ENCODE measurements at places on chromosomes 12 and 14.

GRCh38 chr14:96829791-96830190, 32.6 kb downstream of the VRK1 start:
- DNase-seq, result no peak

- DNase-seq, result no peak
Observed at GRCh38 chr12:19066475-19067001, 63.0 kb upstream of the PLEKHA5 start.

- no peak for DNase-seq
Observed at GRCh38 chr14:98140862-98141530, 1131.0 kb downstream of the BCL11B start.

DNA sequence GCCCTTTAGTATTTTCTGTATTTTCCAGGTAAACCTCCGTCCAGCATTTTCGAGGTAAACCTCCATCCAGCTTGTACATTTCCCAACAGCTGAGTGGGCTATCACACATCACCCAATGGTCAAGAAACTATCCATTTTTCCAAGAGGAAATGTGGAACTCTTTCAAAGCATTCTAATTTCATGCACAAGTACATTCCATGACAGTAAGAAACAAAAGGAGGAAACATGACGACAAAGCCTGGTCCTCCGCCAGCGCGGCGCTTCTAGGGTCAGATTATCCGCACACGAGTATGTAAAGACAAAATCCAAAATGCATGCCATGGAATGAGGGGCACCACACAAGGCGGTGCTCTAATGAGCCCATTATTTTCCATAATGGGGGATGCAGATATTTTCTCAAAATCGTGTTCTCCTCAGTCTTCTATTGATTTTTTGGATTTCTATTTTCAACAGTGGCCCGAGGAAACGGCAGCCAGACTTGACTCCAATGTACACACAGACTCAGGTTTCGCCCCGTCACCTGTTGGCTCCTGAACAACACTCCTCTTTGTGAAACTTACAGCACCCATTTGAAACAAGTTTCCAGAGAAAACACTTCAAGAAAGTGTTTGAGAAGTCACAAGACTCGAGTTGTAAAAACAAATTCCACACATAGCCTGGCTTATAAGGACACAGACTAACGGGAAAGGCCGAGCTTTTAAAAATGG, 107.4 kb downstream of the PRICKLE1 start:
- no peak for DNase-seq

DNA sequence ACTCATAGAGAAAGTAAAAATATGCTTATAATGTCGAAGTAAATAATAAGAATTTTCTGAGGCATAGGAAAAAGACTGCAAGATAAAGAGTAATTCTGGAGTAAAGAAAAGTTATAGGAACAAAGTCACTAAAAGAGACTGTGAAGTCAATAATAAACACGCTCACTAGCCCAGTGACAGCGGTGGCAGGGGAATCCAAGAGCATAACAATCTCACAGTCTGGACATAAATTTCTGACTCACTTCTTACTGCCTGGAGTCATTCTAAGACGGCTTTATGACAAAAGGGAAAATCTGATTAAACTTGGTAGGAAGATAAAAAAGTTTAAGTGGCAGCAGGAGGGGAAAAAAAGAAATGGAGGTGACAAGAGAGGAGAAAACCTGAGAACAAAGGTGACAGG, 56.4 kb upstream of the GRIP1 start:
- no peak for DNase-seq

DNA sequence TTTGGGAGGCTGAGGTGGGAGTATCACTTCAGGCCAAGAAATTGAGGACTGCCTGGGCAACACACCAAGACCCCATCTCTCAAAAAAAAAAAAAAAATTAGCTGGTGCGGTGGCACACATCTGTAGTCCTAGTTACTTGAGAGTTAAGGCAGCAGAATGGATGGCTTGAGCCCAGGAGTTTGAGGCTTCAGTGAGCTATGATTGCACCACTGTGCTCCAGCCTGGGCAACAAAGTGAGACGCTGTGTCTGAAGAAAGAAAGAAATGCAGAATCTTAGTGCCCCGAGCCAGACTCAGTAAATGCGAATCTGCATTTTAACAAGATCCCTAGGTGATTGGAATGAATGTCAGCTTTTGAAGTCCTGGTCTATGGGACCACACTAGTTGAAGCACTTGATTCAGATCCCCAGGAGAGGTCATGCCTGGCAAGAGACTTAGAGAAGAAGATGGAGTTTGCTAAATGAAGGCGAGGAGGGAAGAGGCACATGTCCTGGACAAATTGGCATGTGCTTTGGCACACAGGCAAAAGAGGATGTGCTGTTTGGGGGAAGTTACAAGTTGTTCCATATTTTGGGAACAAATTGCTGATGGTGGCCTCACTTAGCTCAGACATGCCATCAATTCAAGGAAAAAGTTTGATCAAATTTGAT, 56.6 kb downstream of the DRAM1 start:
- no peak for DNase-seq

- no peak for DNase-seq
Observed at GRCh38 chr12:112887550-112887949, 19.2 kb upstream of the OAS1 start.
